Immature natural killer cell (primary cell): ENCODE measurements at places on chromosomes 4 and X. TPM values are rescaled to one million over a fixed set of nuclear protein-coding genes. Genes with fewer than 3 reads are reported as not detected.

The BGN gene
- not detected for polyA plus RNA-seq

The LNX1 gene
- 0.18 TPM for polyA plus RNA-seq

The RAI2 gene
- polyA plus RNA-seq = not detected

The SMIM10 gene
- 0.47 TPM for polyA plus RNA-seq

The KIAA1210 gene
- not detected for polyA plus RNA-seq

The ADD1 gene
- 207 TPM for polyA plus RNA-seq

The VCX2 gene
- polyA plus RNA-seq = not detected

The PWWP3B gene
- not detected for polyA plus RNA-seq

The WDFY3 gene
- not detected for polyA plus RNA-seq

The HSFX2 gene
- polyA plus RNA-seq = not detected
